ENCODE measurements at places on chromosomes 16 and 17.

DNA sequence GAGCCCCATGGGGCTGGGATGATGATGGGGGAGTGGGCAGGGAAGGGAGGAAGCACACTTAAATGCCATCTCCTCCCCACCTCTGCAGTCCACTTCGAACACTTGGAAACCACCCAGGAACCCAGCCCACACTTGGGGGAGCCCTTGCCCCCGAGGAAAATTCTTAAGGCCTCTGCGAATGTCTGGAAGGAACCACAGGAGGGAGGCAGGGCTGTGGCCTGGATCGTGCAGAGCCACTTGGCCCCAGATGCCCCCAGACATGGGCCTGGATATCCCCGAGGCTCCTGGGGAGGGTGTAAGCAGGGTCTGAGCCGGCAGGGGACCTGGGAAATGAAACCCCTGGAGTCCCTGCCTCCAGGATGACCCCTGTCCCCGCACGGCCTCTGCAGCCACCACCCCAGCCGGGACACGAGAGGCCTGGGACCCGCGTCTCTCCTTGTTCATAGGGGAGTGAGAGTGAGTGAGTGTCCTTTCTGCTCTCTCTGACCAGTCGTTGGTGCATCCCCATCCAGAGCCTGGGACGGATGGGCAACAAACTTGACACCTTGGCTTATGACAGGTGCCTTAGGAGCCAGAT, 11.8 kb upstream of the MTSS2 start:
- DNase-seq = no peak

DNA sequence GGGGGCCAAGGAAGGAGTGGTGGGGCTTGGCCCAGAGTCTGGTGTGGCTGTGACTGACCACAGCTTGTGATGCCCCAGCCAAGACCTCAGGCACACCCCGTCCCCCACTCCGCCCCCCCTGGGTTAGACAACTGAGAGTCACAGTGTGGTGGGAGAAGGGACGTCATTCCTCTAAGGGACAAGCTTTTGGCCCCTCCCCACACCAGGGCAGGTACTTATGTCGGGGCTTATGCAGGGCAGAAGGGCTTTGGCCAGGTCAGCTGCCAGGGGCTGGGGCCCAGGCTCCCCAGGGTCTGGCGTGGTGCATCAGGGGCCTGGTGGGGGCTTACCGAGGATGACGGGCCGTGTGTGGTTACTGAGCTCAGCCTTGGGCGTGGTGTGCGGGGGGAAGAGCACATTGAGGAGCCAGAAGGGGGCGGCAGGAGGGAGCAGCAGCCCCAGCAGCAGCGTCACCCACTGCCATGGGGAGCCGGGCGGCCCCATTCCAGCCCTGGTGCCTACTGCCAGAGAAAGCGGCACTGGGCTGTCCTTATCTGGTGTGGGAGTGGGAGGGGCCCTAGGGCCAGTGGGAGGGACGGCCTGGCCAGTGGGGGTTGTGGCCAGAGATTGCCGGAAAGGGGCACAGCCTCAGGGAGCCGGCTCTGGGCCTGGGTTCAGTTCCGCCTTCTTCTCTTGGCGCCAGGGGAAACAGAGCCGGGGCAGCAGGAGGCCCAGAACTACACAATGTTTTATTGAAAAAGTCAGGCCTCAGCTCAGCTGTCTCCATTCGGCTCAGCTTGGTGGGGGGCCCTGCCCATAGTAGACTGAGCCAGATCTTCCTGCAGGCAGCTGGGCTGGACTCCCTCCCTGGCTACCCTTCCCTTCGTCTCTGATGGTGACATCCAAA, at the start of gene LCAT:
Gene LCAT (minus strand): TSS at position 502 of the 886 bp plus-strand sequence. CDS start 19 bp downstream, at position 483.
- DNase-seq = no peak

DNA sequence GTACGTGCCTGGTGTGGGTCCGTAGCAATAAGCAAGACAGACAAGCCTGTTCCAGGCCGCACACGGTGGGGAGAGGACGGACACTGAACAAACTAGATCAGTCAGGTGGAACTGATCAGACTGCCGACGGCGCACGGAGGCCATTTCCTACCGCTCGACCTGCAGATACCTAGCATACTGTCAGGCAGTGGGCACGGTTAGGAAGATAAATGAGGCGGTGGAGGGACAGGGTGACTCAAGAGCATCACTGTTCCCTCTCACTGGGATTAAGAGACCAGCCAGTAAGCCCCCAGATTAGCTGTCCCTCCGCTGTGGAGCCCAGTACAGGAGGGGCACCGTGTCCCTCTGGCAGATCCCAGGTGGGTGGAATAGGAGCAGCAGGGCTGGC, 4.8 kb downstream of the AANAT start:
- DNase-seq = no peak

DNA sequence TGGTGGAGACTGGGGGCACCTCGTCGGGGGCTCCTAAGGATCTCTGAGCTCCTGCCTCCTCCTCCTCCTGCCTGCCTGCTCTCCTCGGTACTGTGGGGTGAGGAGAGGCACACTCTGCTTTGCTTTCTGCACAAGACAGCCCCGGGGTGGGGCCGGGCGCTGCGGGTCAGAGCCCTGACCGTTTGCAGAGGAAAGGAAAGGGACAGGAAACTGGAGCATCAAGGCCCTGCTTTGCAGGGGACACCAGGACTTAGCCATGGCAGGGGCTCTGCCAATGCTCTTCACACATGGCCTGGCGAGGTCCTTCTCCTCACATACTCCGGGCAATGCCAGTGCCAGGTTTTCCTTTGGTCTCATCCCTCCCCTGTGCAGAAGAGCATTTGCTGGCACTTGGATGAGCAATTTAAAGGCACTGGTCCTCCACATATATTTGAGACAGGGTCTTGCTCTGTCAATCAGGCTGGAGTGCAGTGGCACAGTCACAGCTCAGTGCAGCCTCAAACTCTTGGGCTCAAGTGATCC, 23.8 kb upstream of the DOC2B start:
- no peak for DNase-seq

GRCh38 chr17:72353502-72353901, 232.7 kb downstream of the SOX9 start:
- DNase-seq = no peak

GRCh38 chr16:86590501-86591144, 12.3 kb downstream of the FOXL1 start:
- no peak for DNase-seq

DNA sequence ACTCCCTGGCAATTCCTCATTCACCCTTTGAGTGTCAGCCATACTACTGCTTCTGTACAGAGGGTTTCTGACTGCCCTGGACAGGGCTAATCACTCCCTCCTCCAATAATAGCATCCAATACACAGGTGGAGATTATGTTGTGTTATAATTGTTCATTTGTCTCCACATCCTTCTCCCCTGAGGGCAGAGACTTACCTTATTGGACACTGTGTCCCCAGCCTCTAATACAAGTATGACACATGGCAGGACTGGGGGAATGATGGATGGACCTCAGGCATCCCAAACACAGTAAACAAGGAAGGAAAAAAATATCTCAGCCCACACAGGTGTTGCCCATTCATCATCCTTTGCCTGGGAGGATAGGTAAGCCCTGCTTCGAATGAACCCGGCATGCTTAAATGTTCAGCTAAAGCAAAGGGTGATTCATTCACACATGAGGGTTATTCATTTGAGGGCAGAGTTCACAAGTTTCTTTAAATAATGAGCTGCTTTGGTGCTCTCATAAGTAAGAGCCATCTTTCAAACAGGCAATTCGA, 34.8 kb downstream of the MMD start:
- DNase-seq = no peak

DNA sequence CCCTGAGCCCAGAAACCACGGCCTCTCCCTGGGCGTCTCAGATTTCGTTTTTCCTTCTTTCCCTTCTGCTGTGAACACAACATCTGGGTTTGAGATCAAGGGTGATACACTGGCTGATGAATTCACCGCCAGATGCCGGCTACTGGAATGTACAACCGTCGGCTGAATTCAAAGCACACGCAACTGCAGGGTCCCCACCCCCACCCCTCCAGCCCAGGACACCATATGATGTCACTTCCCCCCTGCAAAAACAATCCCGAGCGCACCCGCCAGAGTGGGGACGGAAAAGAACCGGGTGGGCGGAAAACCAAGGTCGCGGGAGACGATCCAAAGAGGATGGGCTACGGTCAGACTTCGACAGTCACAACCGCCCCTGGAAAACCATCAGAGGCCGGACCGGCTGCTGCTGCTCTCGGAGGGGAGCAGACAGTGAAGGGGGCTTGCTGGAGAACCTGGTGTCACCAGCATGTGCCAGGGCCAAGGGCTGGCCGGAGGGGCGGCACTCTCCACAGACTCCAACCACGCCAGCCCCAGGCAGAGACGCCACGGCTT, 23.3 kb downstream of the CEP295NL start:
- DNase-seq = no peak

- no peak for DNase-seq
Measured at GRCh38 chr16:71927383-71927782, 32.1 kb downstream of the IST1 start.

GRCh38 chr16:53741546-53741945, 37.6 kb downstream of the FTO start:
- no peak for DNase-seq

DNA sequence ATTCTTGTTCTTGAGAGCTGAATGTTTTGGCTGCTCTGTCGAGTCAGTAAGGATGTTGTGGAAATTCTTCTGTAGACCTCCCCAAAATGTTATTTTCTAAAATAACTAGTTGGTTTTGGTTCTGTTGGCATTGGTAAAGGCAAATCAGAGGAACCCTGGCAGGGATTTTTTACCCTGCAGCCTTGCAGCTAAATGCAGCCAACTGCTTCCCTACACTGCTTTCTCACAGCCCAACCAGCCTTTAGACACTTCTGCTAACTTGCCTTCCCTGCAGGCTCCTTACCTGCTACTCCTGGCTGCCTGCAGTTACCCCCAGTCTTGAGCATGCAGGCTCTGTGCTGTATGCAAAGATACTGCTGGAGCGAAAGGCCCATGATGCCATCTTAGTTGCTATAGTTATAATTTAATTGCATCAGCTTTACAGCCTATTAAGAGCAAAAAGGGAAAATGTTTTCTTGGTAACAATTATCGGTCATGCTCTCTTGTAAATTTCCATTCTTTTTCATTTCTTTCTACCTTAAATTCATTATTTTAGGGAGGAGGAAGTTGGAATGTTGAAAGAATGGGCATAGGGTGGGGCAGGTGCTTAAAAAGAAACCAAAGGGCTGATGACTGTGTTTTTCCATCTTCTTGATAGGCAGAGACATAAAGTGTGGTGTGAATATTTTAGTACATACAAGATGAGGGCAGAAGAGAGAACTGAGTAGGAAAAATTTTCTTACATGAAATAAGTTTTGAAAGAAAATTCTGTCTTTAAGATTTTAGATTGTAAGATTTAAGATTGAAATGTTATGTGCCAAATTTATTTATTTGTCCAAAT, 20.0 kb downstream of the NUP93 start:
- no peak for DNase-seq

- DNase-seq = peak; percentile 36
Measured at GRCh38 chr16:2777231-2777902, at the start of gene ELOB. Gene ELOB, minus strand, starts transcription at chr16:2777280. Its CDS starts 41 bp downstream, at chr16:2777239.

DNA sequence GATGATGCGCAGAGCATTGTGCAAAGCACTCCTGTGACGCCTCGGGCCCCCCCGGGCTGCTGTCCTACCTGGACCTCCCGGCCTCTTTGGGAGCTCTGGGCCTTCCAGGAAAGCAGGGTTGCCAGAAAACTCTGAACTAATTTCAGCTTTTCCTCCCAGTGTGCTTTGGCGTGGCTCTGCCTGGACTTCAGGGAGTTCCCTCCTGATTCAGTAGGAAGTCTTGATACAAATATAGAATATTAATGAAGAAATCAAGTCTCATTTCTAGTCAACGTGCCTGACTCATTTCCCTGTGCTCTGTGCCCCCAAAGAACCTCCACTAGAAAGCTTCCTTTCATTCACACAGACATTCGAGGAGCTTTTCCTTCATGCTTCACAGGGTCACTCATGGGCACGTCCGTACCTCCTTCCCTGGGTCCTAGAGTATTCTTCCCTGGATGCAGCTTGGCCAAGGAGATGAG, 84.0 kb upstream of the NOL11 start:
- DNase-seq = no peak

GRCh38 chr17:61551255-61551742, 39.7 kb downstream of the NACA2 start:
- DNase-seq = peak; percentile 7

DNA sequence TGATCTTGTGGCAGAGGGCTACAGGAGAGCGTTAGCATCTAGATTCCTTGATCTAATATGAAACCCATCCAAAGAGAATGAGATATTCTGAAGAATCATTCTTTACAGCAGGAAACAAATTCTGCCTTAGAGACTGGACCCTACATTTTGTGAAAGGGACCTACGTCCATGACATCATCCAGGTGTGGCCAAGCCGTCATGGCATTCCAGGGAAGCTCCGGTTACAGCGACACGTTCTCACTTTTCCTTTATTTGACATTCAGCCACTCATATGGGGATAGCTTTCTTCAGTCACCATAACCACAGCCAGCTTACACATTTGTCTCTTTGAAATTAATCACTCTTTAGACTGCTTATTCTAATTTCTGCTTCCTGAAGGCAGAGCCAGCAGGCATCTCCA, 408.1 kb downstream of the XYLT1 start:
- DNase-seq = peak; percentile 48

GRCh38 chr16:70769131-70769530, 31.8 kb downstream of the VAC14 start:
- no peak for DNase-seq

DNA sequence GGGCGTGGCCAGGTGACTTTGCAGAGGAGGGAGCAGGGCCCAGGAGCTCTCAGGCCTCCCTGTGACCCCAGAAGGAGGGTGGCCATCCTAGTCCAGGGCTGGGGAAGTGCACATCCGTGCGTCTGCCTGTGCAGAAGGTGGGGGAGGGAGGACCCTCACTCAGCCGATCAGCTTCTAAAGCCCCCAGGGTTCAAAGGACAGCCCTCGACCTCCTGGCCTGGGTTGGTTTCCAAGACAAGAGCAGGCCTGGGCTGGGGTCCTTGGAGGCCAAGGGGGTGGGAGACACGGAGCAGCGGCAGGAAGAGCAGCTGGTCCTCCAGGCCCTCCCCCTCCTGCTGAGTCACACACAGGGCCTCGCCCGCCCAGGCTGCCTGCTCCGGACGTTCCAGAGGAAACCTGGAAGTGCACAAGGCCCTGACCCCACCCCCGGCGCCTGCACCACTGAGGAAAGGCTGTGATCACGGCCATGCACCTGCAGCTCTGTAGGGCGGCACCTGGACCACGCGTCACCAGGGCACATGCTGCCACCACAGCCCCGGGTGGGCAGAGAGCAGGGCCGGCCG, 67.1 kb upstream of the ZNF469 start:
- no peak for DNase-seq

- no peak for DNase-seq
Measured at GRCh38 chr17:28199115-28199514, 119.9 kb upstream of the TMEM97 start.

GRCh38 chr17:11332706-11333105, 91.7 kb downstream of the SHISA6 start:
- DNase-seq = no peak

GRCh38 chr17:81329927-81330883, 35.1 kb upstream of the SLC38A10 start:
- no peak for DNase-seq

All from DMS153 (cell line).